Hair follicular keratinocyte (primary cell): ENCODE measurements at places on chromosomes 5 and 9. TPM values are rescaled to one million over a fixed set of nuclear protein-coding genes. Genes with fewer than 3 reads are reported as not detected.

Gene NTRK2
- total RNA-seq, result 0.16 TPM in 1 of 2 replicates, not detected in the other

Gene CCL27
- not detected in 2 replicates for total RNA-seq

Gene ARHGEF39
- total RNA-seq, result 7.8 and 23.5 TPM in 2 replicates

Gene SLC36A2
- not detected in 2 replicates for total RNA-seq

Gene GFI1B
- not detected in 2 replicates for total RNA-seq

Gene ORM2
- total RNA-seq, result not detected in 2 replicates

Gene PHF24
- total RNA-seq, result 0.27 and 0.62 TPM in 2 replicates

Gene IFNA13
- total RNA-seq, result not detected in 2 replicates

Gene PCDHA4
- total RNA-seq, result not detected in 2 replicates

Gene GALNT10
- total RNA-seq, result 13.9 and 15.7 TPM in 2 replicates

Gene NR5A1
- not detected in 2 replicates for total RNA-seq

Gene PTGS1
- 18.6 and 20.1 TPM in 2 replicates for total RNA-seq

Gene CMBL
- total RNA-seq, result 4.3 and 7.0 TPM in 2 replicates

Gene RASGRF2
- under 0.01 and 0.15 TPM in 2 replicates for total RNA-seq

Gene THBS4
- total RNA-seq, result 1.7 and 2.3 TPM in 2 replicates

Gene LCN2
- total RNA-seq, result 8.8 and 22.4 TPM in 2 replicates

Gene SNX30
- total RNA-seq, result 5.4 and 5.8 TPM in 2 replicates

Gene TRPM3
- total RNA-seq, result not detected in 2 replicates

Gene GRM6
- not detected in 2 replicates for total RNA-seq

Gene OR13C5
- total RNA-seq, result not detected in 2 replicates

Gene C7
- total RNA-seq, result 1.6 TPM in 1 of 2 replicates, not detected in the other

Gene CENPH
- 25.0 and 35.6 TPM in 2 replicates for total RNA-seq

Gene ARAP3
- 2.6 and 4.4 TPM in 2 replicates for total RNA-seq

Gene PTGDS
- not detected in 2 replicates for total RNA-seq

Gene FBP2
- total RNA-seq, result not detected in 2 replicates

Gene ANKRD18B
- total RNA-seq, result 1.8 and 1.9 TPM in 2 replicates

Gene PCDHGC3
- total RNA-seq, result 21.8 and 60.9 TPM in 2 replicates

Gene SPATA31E1
- not detected in 2 replicates for total RNA-seq

Gene SPINK4
- total RNA-seq, result not detected in 2 replicates

Gene SLC25A2
- total RNA-seq, result not detected in 2 replicates

Gene BHMT
- not detected in 2 replicates for total RNA-seq

Gene PCDHGB5
- total RNA-seq, result 3.3 and 5.9 TPM in 2 replicates

Gene ANKRD34B
- total RNA-seq, result not detected in 2 replicates

Gene ZFYVE16
- 11.7 and 13.1 TPM in 2 replicates for total RNA-seq

Gene UIMC1
- total RNA-seq, result 19.7 and 24.3 TPM in 2 replicates

Gene ANKRD31
- total RNA-seq, result under 0.01 TPM in 1 of 2 replicates, not detected in the other

Gene CYSRT1
- total RNA-seq, result 0.70 and 1.4 TPM in 2 replicates

Gene MYO10
- 41.3 and 52.7 TPM in 2 replicates for total RNA-seq

Gene ST6GALNAC6
- total RNA-seq, result 25.8 and 35.7 TPM in 2 replicates

Gene SLC45A2
- total RNA-seq, result not detected in 2 replicates

Gene ANGPTL2
- 0.08 TPM in 2 replicates for total RNA-seq

Gene POLR3G
- 14.4 and 32.8 TPM in 2 replicates for total RNA-seq
